ENCODE measurements at places on chromosomes 12 and 14.

DNA sequence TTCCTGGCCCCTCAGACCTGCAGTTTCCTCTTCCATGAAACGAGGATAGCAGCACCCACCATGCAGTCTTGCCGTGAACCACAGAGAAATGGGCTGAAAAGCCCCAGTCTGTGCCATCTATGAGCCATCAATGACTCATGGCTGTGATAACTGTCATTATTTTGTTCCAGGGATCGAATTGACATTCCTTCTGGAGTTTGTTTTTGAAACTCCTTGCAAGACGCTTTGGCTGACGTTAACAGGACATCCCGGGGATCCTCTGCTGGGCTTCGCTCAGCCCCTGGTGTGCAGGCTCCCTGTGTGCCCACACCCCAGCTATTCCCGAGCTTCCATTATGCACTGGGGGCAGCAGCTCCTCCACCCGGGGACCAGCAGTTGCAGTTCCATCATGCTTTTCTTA, 33.8 kb downstream of the MMAB start:
- no peak for DNase-seq

DNA sequence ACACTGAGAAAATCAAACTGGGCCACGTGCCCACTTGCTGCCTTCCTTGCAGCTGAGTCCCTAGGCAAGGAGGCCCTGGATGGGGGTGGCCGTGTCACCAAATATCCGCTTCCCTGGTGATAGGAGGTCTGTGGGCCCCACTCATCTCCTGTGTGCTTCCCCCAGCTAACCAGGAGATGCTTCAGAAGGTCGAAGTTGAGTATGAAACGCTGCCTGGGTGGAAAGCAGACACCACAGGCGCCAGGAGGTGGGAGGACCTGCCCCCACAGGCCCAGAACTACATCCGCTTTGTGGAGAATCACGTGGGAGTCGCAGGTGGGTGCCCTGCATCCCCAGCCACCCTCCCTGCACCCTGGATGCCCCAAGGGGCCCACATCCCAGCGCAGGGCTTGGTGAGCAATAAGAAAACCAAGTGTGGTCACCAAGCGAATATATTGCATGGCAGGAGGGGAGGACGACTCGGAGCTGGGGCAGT, 6.8 kb upstream of the SIVA1 start:
- no peak for DNase-seq

DNA sequence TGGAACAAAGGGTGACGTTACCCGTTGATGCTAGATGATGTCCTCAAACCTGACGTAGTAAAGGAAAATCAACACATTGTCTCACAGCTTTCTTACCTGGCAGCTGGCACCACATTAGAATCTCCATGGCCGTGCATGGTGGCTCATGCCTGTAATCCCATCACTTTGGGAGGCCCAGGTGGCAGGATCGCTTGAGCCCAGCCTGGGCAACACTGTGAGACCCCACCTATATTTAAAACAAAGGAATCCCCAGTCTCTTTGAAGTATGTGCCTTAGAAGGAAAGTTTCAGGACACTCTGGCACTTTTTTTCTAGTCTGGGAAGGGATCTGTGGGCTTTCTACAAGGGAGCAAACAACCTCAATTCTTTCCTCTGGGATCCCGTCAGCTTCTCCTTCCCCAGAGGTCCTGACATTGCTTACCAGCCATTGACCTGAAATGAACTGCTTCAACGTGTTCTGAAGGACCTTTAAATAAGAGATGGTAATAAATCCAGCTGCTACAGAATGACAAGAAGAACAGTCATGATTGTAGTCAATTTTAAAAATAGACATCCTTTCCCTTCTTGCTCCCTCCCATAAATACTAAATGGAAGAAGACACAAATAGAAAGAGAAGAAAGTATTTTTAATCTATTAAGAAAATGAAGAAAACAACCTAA, 33.7 kb upstream of the TTC7B start:
- DNase-seq, result no peak

- no peak for DNase-seq
Measured at GRCh38 chr12:92987362-92987761, 58.3 kb upstream of the EEA1 start.

DNA sequence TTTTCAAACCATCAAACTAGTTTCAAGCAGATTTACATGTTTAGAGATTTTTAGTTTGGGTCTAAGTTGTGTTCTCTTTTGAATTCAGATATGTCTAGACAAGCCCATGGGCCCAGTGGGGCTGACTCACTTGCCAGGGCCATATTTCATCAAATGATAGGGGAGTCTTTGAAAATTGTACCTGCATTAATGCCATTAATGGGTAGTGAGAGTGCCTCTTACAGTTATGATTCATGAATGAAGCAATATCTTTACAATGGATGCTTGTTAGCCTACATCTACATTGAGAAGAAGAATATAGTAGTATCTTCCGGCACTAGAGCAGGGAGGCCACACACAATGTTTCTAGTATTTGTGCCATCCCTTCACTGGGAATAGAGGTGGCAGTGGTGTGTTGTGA, 174.2 kb upstream of the E2F7 start:
- DNase-seq, result no peak

DNA sequence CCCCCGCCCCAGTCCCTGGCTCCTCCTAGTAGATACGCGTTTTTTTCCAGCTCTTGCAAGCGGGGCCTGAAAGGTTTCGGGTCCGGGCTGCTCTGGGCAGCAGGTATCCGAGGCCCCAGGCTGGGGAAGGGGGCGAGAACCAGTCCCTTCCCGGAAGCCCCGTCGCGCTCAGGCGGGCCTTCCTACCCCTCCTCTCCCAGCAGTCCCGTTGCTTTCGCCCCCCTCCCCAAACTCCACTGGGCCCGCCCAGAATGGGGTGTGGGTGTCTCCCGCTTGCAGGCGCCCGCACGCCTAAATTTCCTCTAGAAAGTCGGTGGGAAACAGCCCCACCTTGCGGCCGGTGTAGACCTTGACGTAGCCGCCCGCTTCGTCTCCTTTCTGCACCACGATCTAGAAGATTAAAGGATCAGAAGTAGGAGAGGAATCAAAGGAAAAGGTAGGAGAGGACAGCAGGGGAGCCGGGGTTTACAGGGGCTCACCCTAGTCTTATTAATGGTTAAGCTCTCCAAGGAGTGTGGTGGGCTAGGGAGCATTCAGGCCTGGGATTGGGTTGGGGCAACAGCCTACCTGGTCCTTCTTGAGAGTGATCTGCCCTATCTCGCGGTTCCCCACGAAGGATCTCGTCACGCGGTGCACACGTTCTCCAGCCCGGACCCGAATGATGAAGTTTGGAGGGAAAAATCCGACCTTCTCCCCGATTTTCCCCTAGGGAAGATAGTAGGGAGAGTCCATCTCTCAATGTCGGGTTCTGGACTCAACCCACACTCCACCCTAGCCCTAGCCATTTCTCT, 7.3 kb downstream of the STAC3 start:
- DNase-seq, result peak; percentile 52

GRCh38 chr12:32201976-32202375, 95.3 kb downstream of the BICD1 start:
- no peak for DNase-seq

GRCh38 chr14:93912782-93913181, 14.4 kb upstream of the FAM181A start:
- no peak for DNase-seq

GRCh38 chr12:11929714-11930113, 141.0 kb upstream of the BCL2L14 start:
- no peak for DNase-seq

GRCh38 chr12:15214851-15215601, 6.2 kb downstream of the RERG start:
- DNase-seq, result no peak

DNA sequence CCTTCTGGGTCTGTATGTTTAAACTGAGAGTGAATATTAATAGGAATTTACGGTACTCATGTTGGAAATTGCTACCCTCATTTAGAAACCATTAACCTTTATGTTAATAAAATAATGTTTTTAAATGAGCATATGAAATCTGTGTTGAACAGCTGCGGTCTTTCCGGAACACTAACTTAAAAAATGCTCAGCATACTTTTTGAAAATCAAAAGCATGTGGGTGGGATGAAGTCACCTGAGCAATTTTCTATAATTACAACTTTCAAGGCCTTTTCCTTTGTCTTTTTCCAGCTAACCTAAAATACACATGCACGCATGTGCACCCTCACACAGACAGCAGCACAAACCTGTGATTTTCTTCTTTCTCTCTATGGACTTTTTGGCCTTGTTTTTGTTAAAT, 39.8 kb downstream of the BORCS5 start:
- no peak for DNase-seq

DNA sequence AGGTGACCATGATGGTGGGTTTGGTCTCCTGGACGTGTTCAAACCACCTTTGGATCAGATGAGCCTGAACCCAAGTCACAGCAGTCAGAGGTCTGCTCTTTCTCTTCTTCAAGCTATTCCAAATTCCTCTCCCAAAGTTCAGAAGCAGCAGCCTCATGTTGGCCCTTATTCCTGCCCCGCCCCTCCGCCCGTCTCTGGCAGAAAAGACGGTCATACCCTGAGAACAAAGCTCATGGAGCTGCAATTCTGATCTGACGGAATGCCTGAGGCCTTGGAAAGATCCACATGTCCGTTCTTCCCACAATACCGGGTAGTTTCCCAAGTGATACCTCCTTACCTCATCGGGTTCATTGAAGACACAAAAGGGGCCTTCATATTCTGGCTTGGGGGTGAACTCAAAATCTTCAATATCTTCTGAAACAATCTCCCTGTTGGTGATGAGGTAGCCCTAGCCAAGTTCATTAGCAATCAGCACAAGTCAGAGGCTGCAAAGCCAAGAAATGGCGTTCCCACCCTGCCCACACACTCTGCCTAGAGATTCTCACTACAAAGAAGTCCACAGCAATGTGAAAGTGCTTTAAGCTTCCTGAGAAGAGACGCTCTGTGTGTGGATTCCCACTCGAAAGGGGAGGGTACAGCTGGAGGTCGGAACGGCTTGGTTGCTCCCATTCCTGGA, 11.2 kb downstream of the POLE start:
- no peak for DNase-seq

DNA sequence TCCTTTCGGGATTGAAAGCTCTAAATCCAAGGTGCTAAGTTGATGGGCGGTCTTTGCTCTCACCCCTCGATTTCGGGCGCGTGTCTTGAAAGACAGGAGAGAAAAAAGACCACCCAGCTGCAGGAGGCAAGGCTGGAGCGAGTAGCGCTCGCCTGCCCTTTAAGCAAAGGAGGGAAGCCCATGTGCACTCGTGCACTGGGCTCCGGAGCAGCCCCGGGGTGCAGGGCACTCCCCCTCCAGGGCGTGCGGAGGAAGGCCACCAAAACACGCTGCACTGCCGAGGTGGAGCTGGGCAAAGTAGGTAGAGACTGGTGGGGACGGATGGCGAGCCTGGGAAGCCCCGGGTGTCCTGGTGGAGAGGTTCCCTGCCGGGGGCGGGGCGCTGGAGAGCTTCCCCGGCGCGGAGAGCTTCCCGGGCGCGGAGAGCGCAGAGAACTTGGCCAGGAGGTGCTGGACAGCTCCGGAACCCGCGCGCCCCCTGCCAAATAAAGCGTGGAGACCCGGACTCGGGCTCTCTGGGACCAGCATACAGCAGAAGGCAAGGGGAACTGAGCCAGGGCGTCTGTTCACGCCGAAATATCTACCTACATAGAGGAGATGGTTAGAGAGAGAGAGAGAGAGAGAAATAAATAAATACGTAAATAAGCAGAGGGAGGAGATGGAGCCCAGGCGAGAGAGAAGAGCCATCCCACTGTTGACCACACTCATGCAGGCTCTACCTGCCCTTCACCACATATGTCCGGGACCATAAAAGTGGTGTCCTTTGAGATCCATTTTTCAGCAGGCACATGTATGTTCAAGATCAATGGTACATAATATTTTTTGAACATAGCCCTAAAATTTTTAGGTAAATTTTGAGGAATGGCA, 662 bp upstream of the NELL2 start:
- peak; percentile 18 for DNase-seq

GRCh38 chr14:76863724-76864407, 37.7 kb downstream of the LRRC74A start:
- no peak for DNase-seq

- no peak for DNase-seq
Measured at GRCh38 chr12:23108957-23109356, 484.0 kb downstream of the ETNK1 start.

DNA sequence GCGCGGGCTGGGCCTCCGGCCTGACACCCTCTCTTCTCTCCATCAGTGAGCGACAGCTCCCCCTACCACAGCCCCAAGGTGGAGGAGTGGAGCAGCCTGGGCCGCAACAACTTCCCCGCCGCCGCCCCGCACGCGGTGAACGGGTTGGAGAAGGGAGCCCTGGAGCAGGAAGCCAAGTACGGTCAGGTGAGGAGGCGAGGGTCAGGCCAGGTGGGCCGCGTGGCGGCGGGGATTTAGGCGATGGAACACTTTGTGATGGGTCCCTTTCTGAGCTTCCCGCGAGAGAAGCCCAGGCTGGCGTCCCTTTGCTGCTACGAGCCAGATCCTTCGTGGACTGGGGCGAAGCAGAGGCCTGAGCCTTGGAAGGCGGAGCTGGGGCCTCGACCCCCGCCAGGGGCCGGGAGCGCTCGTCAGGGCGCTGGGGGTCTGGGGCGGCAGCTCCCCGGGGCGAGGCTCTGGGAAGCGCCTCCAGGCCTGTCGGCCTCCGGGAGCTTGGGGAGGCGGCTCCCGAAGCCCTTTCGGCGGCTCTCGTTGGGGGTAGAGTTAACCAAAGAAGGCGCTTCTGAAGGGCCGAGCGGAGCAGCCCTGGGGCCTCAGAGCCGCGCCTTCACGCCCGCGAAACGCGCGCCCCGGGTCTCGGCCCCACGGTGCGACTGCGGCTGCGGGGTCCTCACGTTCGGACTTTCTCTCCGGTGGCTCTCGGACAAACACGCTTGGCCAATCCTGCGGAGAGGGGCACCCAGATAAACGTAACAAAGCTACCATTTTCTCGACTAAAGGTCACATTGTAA, 5.0 kb downstream of the PAX9 start:
- DNase-seq, result no peak

- DNase-seq, result no peak
Measured at GRCh38 chr12:71655495-71655894, 8.2 kb downstream of the ZFC3H1 start.

DNA sequence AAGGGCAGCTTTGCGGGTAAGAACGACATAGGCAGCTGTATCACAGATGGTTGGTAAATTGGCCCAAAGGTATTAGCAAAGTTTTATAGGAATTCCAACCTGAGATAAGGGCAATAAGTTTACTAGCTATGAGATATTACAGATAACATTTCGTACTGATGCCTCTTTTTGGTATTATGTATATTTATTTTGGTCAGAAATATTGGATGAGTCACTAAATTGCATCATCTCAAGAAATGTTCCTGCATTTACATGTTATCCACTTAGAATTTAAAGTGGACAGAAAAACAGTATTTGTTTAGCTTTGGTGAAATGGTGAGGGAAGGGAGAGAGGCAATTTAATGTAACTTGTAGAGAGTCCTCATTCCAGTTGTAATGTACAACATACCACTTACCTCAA, 65.1 kb upstream of the PZP start:
- DNase-seq, result no peak

All from stimulated activated CD8-positive, alpha-beta memory T cell treated with anti-CD3 and anti-CD28 coated beads, Interleukin-7, amount 100 ng/mL, for 1 hour (primary cell).